ENCODE measurements at places on chromosomes 16 and 17.
A peak's percentile ranks its signal among the peaks of the same experiment; 100 is the strongest.

DNA sequence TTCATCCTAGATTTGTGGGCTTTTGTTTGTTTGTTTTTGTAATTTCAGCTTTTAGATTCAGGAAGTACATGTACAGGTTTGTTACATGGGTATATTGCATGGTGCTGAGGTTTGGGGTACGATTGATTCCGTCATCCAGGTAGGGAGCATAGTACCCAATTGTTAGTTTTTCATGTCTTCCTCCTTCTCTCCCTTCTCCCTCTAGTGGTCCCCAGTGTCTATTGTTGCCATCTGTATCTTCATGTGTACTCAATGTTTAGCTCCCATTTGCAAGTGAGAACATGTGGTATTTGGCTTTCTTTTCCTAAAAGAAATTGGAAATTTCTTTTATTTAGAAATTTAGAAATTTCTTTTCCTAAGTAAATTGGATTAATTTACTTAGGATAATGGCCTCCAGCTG lies 37.1 kb upstream of the BCAS3 start:
- no peak for ATAC-seq

DNA sequence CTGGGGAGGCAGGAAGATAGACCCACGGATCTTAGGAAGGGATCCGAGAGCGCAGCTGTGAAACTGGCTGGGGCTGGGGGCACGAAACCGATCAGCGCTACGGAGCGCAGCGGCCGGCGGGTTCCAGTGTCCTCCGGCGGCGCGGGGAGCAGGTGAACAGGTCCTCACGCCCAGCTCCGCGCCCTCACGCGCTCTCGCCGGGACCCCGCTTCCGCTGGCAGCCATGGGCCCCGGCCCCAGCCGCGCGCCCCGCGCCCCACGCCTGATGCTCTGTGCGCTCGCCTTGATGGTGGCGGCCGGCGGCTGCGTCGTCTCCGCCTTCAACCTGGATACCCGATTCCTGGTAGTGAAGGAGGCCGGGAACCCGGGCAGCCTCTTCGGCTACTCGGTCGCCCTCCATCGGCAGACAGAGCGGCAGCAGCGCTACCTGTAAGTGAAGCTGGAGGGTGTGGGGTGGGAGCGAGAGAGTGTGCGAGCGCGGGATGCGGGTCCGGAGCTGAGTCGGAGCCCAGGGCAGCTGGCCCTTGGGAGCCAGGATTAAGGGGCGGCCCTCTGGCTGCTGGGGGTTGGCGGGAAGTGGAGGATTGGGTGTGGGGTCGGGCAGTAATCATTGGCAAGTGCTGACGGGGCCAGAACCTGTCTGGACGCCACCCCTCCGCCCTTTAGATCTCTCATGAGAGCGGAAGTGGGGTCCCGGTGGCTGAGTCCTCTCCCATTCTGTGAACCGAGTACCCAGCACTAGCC lies 479 bp downstream of the ITGA3 start:
- ATAC-seq = peak; percentile 72

GRCh38 chr17:50763716-50764475 lies 3.4 kb downstream of the ANKRD40CL start:
- ATAC-seq = no peak

DNA sequence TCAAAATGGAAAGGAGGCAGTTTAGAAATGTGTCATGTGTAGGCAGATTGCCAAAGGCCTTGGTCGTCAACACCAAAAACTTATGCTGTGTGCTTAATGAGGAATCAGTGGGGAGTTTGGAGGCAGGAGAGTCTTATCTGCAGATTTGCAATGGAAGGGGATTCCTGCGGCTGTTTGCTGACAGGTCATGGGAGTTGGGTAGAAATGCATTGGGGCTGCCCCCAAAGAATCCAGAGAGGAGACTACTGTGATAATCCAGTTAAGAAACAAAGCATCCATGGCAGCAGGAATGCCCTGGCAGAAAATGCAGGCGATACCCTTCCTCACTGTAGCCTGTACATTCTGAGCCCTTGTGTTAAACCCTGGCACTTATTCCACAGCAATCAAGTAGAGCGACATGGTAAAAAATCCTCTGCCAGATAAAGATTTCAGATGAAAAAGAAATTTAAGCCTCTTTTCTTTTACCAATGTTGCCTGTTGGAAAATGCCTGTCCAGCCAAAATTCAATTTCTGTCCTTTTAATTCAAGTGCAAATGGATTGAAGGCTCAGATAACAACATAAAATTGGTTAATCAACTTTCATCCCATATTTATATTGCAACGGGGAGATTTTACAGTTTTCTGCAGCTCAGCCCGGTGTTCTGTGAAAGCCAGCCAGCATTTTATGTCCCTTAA lies 491.0 kb upstream of the CDH5 start:
- no peak for ATAC-seq

DNA sequence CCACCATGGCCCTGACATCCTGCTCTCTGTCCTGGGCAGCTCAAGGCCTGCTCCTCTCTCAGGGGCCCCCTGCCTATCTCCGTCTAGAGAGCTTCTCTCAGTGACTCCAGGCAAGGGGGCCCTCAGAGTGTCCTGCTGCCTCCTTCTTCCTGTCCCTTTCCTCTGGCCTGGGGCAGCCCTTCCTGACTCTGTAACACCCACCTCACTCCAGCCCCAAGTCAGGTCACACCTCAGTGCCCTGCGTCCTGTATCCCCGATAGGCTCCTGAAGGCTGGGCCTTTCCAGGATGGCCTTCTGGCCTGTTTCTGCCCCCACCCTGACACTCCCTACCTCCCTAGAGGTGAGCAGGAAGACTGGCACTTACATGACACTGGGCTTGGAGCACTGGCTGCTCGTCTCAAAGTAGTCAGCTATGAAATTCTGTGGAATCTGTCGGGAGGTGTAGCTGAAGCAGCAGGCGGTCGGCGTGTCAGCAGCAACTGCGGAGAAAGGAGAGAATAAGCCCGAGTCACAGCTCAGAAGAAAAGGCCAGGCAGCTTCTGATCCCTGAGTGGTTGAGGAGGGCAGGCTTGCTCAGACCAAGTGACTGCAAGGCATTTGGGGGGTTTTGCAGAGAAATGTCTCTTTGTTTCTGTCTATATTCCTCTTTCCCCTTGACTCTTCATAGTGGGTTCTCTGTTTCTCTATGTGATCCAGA lies 976 bp downstream of the CCL3L1 start:
- no peak for ATAC-seq

All from activated T-helper 17 cell treated with anti-CD3 and anti-CD28 coated beads, Interleukin-2, amount 50 U/mL, for 72 hours (primary cell).